NCI-H2171 treated with DMSO at 0.1 percent for 48 hours (cell line): ENCODE measurements at places on chromosomes 7 and 10.

GRCh38 chr7:45106-46090 is 147.0 kb upstream of the FAM20C start:
- no peak for DNase-seq

DNA sequence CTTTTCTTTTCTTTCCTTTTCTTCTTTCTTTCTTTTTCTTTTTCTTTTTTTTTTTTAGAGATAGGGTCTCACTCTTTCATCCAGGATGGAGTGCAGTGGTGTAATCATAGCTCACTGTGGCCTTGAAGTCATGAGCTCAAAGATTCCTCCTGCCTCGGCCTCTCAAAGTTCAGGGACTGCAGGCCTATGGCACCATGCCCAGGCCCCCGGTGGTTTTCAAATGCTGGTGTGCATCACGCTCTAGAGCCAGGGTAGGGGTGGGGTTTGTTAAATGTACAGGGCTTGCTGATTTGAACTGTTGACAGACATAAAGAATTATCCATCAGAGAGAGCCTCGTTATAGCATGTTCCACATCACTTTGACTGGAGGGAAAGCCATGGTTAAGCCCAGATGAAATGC is 5.8 kb downstream of the MINDY4 start:
- no peak for DNase-seq

DNA sequence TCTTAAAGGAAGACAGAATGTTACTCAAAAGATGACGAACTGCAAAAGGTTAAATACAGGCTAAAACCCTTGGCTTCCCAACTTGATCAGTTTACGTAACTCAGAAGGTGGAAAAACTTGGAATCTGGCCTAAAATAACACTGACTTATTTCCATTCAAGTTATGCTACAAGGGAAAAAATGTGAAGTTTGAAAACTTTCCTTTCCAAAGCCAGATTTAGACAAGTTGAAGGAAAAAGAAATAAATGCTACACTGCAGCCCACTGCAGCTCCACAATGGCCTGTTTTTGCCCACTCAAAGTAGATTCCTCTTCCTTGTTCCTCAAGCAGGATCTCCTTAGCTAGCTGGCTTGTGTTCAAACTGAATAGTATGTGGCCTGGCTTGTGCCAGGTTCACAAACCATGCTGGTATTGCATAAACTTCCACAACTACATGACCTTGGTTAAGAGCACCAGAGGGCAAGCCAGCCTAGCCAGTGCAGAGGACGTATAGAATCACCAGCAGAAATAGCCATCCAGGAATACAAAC is 166.2 kb downstream of the CPEB3 start:
- no peak for DNase-seq

- no peak for DNase-seq
Measured at GRCh38 chr10:98259606-98260315, 8.2 kb downstream of the LOXL4 start.

DNA sequence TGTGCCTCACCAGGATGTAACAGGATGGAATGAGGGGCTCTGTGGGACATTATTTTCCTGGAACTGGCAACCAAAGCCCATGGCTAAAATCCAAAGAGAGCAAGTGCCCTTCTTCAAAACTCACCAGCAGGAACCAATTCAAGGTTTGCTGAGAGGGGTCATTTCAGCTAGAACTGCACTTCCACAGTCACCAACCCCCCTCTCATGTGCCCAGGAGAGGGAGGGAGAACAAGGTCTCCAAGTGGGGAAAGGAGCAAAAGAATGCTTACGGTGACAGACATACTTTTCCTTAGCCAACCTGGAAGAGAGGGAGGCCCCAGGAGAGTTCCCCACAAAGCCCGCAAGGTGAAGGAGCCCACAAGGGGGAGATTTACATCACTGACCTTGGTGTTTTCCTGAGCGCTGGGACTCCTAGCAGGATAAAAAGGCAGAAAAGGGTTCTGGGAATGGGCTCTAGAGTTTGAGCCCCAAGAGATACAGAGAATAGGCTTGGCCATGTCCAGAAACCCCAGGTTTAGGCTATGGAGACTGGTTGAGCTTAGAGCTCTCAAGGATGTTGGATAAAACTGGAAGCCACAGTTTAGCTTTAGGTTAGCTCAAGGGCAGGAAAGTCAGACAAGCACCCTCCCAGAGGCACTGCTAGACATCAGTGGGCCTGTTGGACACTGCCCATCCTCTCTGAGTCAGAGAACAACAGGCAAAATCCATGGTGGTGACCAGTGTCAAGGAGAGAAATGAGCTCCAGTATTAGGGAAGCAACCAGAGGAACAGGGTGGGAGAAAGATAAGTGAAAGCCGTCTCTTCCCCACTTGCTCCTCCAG is 63.9 kb upstream of the GHITM start:
- no peak for DNase-seq

GRCh38 chr10:81031774-81032173 is 494.1 kb downstream of the SH2D4B start:
- DNase-seq: no peak

- no peak for DNase-seq
Measured at GRCh38 chr7:101593556-101593955, 35.5 kb downstream of the MYL10 start.

DNA sequence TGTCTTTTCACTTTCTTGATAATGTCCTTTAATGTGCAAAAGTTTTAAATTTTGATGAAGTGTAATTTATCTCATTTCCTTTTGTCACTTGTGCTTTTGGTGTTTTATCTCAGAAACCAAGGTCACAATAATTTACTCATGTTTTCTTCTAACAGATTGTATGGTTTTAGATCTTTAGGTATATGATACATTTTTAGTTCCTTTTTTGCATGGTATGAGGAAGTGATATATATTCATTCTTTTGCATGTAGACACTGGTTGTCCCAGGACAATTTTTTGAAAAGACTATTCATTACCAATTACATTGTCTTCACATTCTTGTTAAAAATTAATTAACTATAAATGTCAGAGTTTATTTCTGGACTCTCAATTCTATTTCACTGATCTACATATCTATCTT is 39.8 kb upstream of the GPR22 start:
- DNase-seq: no peak

- no peak for DNase-seq
Measured at GRCh38 chr7:141478845-141479244, 72.4 kb upstream of the AGK start.

DNA sequence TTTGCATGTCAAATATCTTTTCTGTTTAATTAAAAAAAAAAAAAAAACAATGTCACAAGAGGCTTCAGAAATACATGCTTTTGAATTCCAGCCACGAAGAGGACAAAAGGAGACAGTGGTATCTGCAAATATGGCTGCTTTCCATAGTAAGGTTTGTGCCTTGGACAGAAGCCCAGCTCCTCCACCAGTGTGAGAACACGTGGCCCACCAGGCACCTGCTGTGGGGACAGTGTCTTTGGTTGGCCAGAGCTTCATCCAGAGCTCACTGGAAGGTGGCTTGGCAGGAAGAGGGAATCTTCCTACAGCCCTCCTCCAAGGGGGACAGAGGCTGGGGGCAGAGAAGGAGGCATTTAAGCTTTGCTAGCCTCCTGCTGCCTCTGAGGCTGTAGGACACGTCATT is 144.6 kb downstream of the GLCCI1 start:
- no peak for DNase-seq

GRCh38 chr10:133091316-133091715 is 3.6 kb downstream of the ADGRA1 start:
- no peak for DNase-seq

DNA sequence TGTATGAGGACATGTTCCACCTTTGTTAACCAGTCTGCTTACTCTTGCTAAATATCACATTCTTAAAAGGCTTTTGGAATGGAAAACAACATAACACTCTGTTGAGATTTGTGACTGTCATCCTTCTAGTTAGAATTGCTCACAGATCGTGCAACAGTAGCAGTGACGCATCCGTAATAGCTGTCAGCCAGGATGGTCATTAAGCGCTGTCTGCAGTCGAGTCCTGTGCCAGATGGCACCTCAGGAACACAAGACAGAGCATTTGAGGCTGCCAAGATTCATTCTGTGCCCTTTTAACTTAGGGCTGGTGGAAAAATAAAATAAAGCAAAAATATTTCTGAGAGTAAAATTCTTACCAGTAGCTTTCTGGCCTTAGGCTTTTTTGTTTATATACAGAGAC is 348.6 kb downstream of the ANKRD7 start:
- peak; percentile 94 for DNase-seq

GRCh38 chr10:6202098-6202683 is 541 bp upstream of the PFKFB3 start:
- no peak for DNase-seq

GRCh38 chr7:574661-575395 is 55.2 kb upstream of the PDGFA start:
- peak; percentile 95 for DNase-seq

- DNase-seq: no peak
Measured at GRCh38 chr10:55277549-55277948, 476.5 kb upstream of the PCDH15 start.

DNA sequence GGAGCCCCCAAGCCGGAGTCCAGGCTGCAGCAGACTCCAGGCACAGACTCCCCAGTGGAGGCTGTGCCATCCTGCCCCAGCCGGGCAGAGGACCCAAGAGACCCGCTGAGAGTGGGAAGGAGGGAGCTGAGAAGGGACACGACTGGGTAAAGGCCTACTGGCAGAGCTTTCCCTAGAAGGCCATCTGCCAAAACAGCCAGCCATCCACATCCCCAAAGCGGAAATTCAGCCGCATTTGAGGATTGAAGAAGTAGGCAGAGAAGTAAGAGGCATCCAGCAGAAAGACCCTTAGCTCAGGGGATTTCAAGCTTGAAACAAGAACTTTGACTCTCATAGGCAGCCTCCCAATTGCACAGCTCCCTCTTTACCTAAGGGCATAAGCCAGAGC is 857 bp downstream of the CPXM2 start:
- DNase-seq: no peak

- no peak for DNase-seq
Measured at GRCh38 chr10:58590152-58590840, 77.6 kb downstream of the BICC1 start.

DNA sequence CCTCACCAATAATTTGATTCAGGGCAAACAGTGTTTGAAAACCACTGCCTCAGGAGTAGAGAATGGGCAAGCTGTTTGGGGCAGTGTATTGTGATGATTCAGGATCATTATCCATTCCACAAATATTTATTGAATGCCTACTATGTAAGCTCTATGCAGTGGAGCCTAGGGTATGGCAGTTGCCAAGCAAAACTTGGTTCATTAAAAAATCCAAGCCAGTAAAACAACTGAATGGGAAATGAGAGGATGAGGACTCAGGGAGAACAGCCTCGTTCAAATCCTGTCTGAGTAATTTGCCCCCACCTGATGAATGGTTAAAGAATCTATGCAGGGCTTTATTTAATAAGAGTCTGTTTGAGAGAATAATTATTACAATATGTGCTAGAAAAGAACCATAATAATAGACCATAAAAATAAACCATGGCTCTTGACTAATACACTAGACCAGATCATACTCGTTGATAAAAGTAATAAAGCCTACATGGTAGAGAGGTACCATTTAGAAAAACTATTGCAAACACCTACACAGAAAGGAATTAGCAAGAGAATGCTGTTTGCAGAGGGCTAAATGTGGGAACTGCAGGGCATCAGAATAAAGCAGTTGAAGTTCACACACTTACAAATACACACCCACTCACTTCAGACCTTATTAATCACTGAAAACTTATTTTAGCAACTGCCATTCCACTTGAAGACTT is 71.7 kb downstream of the CREB5 start:
- DNase-seq: no peak

DNA sequence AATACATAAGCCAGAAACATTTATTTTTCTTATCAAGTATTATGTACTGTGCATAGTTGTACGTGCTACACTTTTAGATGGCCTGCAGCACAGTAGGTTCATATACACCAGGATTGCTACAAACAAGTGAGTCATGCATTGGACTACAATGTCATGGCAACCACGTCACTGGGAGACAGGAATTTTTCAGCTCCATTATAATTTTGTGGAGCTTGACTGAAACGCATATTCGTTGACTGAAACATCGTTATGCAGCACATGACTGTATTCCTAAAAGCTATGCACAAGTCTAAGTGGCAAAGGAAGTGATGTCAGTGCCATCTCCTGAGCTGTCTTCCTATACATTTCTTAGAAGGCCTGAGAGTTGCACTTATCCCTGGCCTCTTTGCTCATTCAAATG is 871.8 kb downstream of the IPMK start:
- no peak for DNase-seq

- DNase-seq: no peak
Measured at GRCh38 chr7:148445260-148446044, 145.1 kb upstream of the C7orf33 start.

- DNase-seq: peak; percentile 75
Measured at GRCh38 chr10:34743814-34744213, 71.3 kb downstream of the PARD3 start.

DNA sequence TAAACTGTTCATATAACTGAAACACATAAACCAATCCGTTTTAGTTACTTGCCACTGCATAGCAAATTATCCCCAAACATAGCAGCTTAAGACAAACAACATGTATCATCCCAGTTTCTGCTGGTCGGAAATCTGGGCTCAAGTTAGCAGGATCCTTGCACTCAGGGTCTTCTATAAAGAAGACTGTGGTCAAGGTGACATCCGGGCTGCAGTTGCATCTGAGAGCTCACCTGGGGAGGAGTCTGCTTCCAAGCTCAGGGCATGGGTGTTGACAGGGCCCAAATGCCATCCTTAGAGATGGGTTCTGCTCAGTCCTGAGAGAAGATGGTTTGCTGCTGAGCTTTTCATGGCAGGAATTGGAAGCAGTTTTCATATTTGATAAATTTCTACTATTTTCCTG is 431.2 kb downstream of the PAXIP1 start:
- no peak for DNase-seq

GRCh38 chr7:108200326-108200725 is 70.2 kb upstream of the LAMB4 start:
- DNase-seq: no peak

GRCh38 chr10:116787053-116787659 is 44.8 kb upstream of the HSPA12A start:
- no peak for DNase-seq

GRCh38 chr10:111034598-111035310 is 42.1 kb upstream of the ADRA2A start:
- no peak for DNase-seq

DNA sequence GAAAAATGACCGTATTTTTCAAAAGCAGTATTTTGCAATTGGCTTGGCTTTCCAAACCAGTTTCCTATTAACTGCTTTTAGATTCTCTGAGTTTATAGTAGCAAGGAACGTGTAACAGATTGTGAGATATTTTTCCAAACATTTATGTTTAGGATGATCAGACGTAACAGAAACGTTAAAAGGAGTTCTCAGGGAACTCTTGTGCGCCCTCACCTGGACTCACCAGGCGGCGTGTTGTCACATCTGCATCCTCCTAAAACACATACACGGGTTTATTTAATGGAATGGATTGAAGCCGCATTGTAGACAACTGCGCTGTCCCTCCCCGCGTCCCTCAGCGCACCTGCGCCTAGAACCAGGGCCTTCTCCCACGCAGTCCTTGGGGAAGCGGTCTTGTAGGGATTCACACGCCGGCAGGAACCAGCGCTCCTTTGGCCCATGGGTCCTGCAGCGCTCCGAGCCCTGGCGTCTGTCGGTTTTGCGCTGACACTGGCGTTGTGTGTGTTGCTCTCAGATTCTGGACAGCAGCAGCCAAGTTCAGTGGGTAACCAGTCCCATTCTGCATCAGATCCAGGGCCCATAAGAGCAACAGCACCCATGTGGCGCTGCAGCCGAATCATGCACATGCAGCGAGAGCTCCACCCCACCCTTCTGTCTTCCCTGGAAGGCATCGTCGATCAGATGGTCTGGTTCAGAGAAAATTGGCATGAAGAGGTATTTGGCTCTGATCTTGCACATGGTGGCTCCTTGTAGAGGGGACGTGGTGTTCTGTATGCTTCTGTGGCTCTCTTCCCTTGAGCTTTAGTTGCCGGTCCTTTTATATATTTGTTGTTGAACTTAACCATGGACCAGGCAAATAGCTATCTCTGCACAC is 114.9 kb downstream of the TRRAP start:
- no peak for DNase-seq
